ENCODE measurements at places on chromosomes 5 and 9. TPM values are rescaled to one million over a fixed set of nuclear protein-coding genes. Genes with fewer than 3 reads are reported as not detected.

GRCh38 chr9:93224591-93224990 lies 40.7 kb downstream of the WNK2 start:
- no peak for DNase-seq

DNA sequence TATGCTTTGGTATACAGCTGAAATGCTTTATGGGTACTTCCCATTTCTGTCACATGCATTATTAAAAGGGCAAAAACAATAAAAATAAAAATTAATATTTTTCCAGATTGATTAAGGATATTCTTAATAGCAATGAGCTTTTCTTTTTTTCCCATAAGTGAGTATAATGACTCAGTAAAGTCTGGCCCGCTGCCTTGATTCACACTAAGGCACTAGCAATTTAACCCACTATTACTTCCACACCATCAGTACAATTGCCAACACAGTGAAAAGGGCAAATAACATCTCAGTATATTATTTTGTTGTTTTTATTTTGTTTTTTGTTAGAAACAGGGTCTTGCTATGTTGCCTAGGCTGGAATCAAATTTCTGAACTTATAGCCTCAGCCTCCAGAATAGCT lies 150.1 kb downstream of the RNF180 start:
- DNase-seq, result no peak

DNA sequence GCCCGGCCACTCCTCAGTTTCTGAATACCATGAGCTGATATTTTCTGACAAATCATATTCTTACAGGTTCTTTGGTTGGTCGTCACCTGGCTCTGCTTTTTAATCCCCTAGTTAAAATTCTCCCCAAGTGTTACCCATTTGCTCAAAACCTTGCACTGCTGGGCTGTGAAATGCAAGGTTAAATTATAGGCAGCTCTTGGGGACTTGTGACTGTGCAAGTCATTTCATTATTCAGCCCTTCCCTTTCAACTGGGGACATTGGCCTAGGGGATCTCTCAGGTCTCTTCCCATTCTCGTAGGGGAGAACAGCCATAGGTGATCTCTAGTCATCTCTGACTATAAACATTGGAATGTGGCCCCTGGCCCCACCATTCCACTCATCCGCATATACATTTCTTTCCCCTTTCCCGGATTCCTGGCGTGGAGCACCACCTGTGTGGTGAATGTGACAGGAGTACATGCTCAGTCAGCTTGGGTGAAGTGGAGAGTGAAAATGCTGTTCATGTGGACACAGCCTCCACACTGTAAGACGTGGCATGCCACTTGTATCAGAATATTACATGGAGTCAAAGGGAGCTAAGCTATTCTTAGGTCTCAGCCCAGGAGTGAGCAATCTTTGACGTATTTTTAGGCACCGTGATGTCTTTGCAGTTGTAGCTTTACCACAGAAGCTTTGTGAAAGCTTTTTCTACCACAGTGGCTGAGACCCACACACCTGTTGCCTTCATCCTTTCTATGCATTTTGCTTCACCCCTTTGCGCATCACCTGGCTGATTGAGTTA lies 386.7 kb downstream of the KDM4C start:
- DNase-seq, result no peak

DNA sequence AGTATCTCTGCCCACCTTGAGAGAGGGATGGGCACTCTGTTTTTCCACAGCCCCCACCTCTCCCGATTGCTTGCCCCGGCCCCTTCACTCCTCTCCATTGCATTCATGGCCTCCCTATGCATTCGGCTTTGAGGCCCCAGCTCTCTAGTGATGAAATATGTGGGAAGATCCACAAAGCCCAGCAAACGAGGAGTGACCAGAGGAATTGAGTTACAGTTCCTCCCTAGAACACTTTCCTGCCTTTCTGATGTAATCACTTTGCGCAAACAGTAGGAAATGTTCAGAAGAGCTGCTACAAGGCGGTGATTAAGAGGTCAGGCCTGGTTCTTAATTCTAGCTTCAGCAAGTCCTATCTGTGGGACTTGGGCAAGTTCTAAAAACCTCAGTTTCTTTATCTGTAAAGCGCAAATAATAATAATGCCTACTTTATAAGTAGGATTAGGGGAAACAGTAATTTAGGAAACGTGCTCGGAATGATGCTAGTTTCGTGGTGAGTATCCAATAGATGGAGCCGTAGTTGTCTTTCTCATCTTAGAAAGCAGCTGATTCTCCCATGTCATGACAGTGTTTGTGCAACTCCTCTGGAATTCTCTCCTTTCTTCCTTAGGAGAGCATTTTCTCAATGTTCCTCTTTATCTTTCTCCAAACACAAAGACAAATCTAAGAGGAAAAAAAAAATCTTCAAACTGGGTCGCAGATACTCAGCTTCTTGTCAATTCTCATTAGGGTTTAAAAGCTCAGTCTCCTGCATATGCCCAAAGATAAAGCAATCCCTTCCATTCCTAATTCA lies 99.5 kb upstream of the MSX2 start:
- DNase-seq, result no peak

- no peak for DNase-seq
Observed at GRCh38 chr5:37316027-37316426, 54.9 kb downstream of the NUP155 start.

- no peak for DNase-seq
Observed at GRCh38 chr5:116494784-116495450, 79.7 kb downstream of the SEMA6A start.

- DNase-seq, result peak; percentile 93
Observed at GRCh38 chr9:130183133-130183762, 11.0 kb downstream of the NCS1 start.

DNA sequence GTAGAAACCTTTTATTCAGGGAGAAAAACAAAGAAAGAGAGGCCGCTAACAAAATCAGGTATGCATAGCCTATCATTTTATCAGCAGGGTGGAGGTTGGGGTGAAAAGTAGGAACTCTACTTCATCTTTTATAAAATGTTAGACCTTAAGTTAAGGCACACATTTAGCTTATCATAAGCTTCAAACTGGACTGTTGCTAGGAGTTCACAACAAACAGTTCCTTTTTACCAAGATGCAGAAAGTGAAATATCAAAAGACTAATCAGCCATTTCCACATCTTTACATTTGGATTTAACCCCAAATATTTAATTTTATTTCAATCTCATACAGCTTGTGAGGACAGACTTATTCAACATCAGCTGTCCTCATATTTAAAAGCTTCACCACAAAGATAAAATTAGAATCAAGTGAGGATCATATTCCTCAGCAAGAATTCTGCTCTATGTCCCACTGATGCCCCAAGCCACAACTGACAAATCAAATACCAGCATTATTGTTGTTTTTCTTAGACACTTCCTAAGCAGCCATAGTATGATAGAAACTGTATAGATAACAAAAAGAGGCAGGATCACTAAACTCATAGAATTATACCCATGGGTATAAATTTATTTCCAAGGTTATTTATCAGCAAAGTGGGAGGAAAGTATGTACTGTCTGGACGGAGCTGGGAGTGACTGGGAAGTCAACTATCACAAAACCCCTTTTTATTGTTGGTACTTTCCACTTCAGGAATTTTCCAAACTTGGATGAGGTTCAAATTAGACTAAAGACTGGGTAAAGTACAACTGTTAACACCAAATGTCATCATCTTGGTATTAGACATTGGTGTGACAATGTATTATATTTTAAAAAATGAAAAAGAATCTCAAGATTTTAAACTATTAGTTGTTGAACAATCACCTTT lies 29.9 kb upstream of the MYOT start:
- no peak for DNase-seq

GRCh38 chr5:33035851-33036527 lies 324.9 kb downstream of the NPR3 start:
- DNase-seq, result no peak

The FBXW11 gene
- 64.9 TPM for total RNA-seq
